ENCODE measurements at places on chromosomes 5 and 9. TPM values are rescaled to one million over a fixed set of nuclear protein-coding genes. Genes with fewer than 3 reads are reported as not detected.

Gene MARCHF6
- 75.7 TPM for polyA plus RNA-seq

Gene OTP
- not detected for polyA plus RNA-seq

Gene UNC5A
- polyA plus RNA-seq: 0.68 TPM

Gene RPS14
- polyA plus RNA-seq: 1,870 TPM

DNA sequence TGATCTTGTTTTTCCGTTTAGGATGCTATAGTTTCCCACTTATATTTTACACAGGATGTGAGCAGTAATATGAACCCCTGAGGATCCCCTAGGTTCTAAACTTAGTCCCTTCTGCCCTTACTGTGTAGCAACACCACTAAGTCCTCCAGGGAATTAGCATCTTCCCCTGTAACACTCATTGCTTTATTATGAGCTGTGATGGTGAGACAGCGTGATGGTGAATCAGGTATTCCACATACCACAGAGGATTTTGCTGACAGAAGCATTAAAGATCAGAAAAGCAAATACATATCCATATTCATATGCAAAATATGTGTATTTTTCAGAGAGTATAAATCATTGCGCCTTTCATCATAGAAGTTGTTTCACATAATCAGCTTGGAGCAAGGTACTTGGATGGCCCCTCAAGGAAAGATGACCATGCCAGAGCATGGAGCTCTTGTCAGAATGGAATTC lies 317.0 kb downstream of the ICE1 start:
- no peak for DNase-seq

- no peak for DNase-seq
Measured at GRCh38 chr5:65391591-65391990, 90.1 kb downstream of the ADAMTS6 start.

- DNase-seq: no peak
Measured at GRCh38 chr5:61673007-61673735, 341.1 kb downstream of the ZSWIM6 start.

DNA sequence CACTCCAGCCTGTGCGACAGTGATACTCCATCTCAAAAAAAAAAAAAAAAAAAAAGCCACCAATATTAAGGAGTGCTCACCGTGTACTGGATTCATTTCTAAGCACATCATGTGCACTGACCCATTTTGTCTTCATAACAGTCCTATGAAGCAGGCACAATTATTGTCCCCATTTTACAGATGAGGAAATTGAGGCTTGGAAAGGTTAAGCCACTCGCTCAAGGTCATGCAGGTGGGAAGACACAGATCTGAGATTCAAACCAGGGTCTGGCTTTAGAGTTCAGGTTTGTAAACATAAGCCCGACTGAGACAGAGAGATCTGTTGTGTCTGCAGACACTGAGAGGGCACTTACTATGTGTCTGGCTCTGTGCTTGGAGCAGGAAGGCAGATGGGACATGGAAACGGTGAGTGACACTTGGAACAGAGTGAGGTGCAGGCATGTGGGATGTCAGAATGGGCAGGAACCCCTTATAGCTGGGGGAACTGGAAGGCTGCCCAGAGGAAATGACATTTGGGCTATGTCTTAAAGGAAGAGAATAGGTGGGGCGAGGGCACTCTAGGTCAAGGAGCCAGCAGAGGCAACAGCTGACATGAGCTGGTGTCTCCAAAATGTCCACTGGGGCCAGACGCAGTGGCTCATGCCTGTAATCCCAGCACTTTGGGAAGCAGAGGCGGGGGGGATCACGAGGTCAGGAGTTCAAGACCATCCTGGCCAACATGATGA lies 69.9 kb downstream of the STK10 start:
- no peak for DNase-seq

GRCh38 chr9:33331377-33331891 lies 41.1 kb downstream of the NFX1 start:
- DNase-seq: no peak

DNA sequence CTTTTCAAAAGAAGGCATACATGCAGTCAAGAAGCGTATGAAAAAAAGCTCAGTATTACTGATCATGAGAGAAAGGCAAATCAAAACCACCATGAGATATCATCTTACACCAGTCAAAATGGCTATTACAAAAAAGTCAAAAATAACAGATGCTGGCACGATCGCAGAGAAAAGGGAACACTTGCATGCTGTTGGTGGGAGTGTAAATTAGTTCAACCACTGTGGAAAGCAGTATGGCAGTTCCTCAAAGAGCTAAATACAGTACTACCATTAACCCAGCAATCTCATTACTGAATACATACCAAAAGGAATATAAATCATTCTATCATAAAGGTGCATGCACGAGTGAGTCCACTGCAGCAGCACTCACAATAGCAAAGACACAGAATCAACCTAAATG lies 24.5 kb downstream of the RETREG1 start:
- DNase-seq: no peak

- no peak for DNase-seq
Measured at GRCh38 chr5:147869112-147869511, 9.4 kb upstream of the SCGB3A2 start.

- no peak for DNase-seq
Measured at GRCh38 chr5:14879393-14879792, 7.8 kb upstream of the ANKH start.

DNA sequence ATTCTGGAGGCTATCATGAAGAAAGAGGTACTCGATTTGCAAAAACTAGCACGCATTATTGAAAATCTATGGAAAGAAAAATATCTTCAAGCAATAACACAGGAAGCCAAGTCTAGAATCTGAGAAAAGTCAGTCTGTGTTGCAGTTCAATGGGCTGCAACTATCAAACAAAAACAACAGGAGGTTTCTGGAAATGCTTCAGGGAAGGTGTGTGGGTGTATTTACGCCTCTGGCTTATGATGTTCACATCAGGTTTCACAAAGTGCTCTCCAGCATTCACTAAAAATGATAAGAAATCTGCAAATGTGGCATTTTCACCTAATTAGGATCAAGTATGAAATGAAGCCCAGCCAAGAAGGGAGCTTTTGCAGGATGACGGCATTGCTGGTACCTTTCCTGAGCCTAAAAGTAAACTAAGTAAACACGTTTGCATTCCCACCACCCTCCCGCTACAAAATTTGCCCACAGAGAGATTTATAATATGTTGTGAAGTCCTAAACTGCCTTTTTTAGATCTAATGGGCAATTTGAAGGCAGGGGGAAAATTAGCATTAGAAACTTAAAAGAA lies 146.4 kb downstream of the GABRB2 start:
- DNase-seq: no peak

- DNase-seq: no peak
Measured at GRCh38 chr5:122192497-122193496, 63.5 kb downstream of the ZNF474 start.

DNA sequence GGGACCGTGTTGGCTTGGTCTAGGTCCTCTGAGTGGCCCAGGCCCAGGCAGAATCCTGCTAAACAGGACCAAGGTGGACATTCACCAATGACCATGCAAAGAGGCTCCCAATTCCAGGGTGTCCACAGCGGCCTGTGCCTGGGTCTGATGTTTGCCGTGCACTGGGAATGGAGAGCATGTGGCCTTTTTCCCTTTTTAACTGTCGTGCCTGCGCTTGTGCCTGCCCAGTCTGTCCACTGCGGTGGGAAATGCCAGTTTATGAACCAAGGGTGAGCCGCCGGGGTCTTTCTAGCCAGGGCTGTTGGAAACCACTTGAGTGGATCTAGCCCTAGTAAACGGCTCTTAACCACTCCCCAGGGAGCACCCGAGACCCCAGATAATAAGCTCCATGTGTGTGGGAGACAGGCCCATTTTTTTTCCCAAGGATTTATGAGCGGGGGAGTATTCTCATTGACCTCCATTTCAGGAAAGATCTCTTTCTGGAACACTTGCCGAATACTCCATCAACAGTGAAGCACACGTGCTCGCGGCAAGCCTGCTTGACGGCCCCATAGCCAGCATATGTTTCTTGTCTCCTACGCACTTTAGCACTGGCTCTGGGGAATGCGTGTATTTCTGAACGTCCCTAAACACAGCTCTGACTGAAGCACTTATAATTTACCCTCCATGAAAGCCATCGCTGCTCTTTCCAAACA lies 93.2 kb upstream of the PHYKPL start:
- DNase-seq: peak; percentile 54

GRCh38 chr5:178477802-178478201 lies 112.4 kb downstream of the COL23A1 start:
- DNase-seq: no peak

DNA sequence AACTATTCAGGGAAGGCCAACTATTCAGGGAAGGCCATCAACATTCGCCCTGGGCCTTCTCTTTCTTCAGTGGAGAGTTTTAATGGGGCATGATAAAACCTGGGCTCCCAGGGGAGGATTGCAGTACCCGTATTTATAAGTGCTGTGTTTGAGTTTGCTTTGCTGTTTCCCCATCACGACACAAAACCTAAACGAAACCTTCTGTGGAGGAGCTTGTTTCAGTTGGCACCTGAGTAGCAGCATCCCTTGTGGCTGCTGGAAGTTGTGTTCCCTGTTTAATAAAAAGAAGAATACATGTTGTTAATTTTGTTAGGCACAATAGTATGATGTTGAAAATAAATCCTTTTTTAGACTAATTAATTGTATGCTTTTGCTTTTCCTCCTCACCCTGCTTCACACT lies 8.3 kb downstream of the WDR31 start:
- no peak for DNase-seq

DNA sequence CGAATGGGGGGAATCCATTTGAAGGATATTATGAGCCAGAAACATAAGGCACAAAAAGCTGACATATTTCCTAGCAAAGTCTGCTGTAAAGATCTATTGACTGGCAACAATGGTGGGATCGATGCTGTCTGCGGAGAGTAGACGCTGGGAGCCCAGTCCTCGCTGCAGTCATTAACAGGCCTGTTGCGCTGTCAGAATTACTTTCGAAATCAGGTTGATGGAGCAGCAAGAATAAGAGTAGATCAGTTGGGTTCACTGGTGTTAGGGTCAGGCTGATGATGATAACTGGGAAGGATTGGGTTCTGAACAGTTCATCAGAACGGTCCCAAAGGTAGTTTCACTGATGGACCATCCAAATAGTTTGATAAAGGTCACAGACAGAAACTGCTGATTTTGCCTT lies 87.1 kb downstream of the MEGF10 start:
- DNase-seq: no peak

All from right cardiac atrium (tissue), 5 donors.